GM18507 (cell line): ENCODE measurements at places on chromosomes 11 and 22.

- DNase-seq = no peak
These were observed 461.7 kb upstream of the TENM4 start for GRCh38 chr11:79902493-79902892.

GRCh38 chr11:75853971-75854370 lies 39.0 kb downstream of the UVRAG start:
- no peak for DNase-seq

DNA sequence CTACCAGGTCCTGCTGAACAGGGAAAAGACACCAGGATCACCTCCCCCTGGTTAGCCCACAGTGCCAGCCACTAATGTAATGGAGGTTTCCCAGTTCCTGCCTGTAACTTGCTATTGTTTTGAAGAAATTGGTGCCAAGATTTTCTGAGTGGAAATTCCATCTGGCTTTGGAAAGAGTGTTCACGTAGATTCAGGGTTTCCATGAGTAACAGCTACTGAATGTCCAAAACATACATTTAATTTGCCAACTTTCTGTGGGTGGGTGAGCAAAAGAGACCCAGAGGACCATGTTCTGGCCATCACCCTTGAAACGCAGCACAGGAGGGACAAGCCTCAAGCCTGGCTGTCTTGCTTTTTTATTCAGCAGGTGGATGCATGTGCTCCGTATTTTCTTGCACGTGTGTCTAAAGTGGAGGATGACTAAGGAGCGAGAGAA lies 8.8 kb upstream of the DKK3 start:
- DNase-seq = no peak

GRCh38 chr11:77031599-77031998 lies 2.6 kb upstream of the B3GNT6 start:
- no peak for DNase-seq

- no peak for DNase-seq
These were observed 62.3 kb downstream of the BTG4 start for GRCh38 chr11:111449696-111450479.

- no peak for DNase-seq
These were observed 84.0 kb upstream of the SHANK2 start for GRCh38 chr11:71336176-71336995.

DNA sequence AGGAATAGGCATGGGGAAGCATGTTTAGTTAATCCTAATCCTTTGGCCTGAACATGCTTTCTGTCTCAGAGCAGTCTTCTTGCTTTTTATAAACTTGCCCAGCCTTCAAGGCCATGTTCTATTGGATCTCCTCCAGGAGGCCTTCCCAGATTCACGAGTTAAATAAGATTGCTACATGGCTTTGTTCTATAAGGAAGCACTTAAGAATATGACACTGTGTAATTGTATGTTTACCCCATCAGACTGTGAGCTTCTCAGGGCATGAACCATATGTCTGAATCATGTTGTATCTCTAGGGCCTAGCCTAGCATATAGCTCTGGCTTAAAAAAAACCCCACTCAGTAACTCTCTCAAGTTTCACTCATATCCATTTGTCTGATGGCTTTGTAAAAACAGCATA lies 26.4 kb upstream of the UCP3 start:
- DNase-seq = no peak

DNA sequence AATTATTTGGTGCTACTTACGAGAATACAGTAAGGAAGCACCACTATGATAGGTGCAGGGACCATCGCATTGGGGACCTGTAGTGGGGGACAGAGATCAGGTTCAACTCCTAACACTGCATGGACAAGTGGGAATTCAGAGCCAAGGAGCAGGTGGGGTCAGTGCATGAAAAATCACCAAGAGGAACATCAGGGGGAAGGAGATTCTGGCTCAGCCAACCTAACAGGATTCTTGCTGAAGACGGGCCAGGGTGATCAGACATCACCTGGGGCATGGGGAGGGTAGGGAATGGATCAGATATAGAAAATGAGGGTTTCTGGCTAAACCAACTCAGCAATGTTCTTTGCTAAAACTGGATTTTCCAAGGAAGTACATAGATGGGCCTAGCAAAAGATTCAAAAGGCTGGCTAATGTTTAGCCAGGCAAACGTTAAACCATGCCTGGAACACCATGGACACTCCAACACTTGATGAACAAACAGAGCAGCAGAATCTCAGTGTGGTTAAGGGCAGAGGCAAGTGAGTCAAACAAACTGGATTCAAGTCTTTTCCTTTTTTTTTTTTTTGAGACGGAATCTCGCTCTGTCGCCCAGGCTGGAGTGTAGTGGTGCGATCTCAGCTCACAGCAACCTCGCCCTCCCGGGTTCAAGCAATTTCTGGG lies 70.0 kb downstream of the MICAL3 start:
- no peak for DNase-seq

DNA sequence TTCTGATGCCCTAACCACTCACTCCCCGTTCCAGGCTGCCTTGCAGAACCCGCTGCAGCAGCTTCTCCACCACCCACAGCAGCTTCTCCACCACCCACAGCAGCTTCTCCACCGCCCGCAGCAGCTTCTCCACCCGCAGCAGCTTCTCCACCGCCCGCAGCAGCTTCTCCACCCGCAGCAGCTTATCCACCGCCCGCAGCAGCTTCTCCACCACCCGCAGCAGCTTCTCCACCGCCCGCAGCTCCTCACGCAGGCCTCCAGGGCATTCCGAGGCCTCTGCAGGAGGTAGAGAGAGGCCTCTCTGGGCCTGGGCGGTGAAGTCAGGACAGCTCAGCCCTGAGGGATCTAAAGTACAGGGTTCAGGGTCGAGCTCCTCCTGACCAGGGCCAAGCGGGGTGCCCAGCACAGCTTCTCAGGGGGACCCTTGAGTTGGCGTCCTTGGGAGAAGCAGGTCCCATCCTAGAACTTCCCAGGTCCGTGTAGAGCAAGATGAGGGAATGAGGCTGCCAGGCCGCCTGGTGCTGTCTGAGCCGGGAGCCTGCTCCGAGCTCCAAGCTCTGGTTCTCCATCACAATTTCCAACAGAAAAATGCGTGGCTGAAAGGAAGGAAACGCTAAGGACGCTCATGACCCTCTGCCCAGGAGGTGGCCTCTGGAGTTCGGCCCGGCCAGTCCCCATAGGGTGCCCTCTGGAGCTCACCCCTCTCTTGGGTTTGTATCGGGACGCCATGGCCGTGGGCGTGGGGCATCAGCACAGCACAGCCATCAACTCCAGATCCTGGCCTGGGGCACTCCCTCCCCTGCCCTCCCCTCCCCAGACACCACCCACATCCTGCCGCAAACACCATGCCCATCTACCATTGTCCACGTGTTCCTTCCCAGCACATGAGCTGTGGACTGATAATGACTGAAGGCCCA lies 528.6 kb downstream of the BRD1 start:
- DNase-seq = no peak

GRCh38 chr11:64919627-64920026 lies 2.6 kb upstream of the ATG2A start:
- no peak for DNase-seq

DNA sequence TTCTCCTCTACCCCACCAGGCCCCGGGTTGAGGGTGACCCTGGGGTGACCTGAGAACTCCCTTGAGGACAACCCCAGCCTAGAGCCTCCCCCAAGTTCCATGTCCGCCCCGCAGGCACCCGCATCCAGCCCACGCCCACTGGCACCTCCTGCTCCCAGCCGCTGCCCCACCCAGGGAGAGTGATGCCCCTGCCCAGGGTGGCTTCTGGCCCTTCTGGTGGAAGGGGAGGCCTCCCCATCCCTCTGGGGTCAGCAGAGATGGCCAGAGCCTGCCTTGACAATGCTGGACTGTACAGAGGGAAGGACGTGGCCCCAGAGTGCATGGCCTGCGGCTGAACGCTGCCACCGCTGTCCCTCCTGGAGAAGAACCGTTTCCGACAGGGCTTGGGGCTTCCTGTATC lies 1.1 kb upstream of the TH start:
- DNase-seq = no peak

- no peak for DNase-seq
These were observed 523.5 kb downstream of the TBC1D22A start for GRCh38 chr22:47285981-47286380.

DNA sequence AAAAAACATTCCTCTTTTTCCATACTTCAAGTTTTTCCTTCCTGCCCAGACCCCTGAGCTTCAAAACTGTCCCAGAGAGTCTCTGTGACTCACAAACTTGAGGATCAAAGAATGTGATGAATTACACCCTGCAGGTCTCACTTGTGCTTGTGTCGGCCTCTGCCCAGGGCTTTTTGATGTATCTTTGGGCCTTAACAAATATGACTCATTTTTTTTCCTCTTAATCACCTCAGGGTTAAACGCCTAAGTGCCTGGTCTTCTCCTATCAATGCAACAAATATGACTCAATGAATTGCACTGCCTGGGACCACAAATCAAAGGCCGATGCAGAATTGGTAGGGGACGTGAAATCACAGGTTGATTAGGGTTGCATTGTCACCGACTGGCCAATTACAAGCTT lies 267.7 kb downstream of the LARGE1 start:
- no peak for DNase-seq

- no peak for DNase-seq
These were observed 269.6 kb downstream of the MN1 start for GRCh38 chr22:27531782-27532530.

- no peak for DNase-seq
These were observed 2.4 kb downstream of the DDTL start for GRCh38 chr22:23969071-23969470.

DNA sequence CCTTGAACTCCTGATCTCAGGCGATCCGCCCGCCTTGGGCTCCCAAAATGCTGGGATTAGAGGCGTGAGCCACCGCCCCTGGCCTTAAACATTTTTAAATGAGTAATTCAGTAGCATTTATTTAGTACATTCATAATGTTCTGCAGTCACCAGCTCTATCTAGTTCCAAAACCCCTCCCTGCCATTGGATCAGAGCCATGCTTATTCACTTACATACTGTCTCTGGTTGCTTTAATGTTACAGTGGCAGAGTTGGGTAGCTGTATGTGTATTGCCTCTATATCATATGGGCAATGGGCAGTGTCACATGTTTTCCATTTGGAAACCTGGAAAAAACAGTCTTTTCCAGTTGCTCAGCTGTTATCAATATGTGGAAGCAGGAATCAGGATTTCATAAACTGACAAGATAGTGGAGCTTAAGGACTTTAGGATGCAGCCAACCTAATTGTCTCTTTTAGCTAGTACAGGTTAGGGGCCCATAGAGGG lies 10.5 kb downstream of the COA4 start:
- no peak for DNase-seq

GRCh38 chr11:10455637-10456487 lies 798 bp downstream of the AMPD3 start:
- DNase-seq = no peak

DNA sequence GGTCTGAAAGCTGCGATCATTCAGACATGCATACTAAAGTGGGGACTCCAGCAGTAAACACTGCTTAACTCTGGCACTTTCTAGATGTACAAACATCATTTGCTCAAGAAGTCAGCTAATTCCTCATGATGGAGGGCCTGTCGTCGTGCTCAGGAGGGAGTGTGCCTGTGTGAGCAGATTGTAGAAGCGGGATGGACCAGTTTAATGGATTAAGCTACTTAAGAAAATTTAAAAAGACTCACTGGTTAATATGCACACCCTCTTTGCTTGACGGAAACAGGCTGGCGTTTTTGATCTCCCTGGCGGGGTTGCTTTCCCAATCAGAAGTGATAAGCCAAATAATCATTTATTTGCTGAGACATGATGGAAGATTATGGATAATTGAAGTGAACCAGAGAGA lies 79.0 kb downstream of the LDLRAD3 start:
- no peak for DNase-seq

GRCh38 chr11:96567176-96567575 lies 177.4 kb downstream of the JRKL start:
- DNase-seq = no peak

- DNase-seq = no peak
These were observed 77.7 kb upstream of the SC5D start for GRCh38 chr11:121214861-121215260.

- no peak for DNase-seq
These were observed 15.0 kb upstream of the TRIM44 start for GRCh38 chr11:35647421-35648093.

- no peak for DNase-seq
These were observed 196.9 kb downstream of the ADAMTS15 start for GRCh38 chr11:130645164-130645842.

GRCh38 chr11:36098087-36098486 lies 154.2 kb downstream of the LDLRAD3 start:
- DNase-seq = no peak

GRCh38 chr22:37559901-37560607 lies at the start of gene CDC42EP1:
TSS of gene CDC42EP1 (plus strand) at chr22:37560480. CDS start at chr22:37566350, 5,870 bp downstream.
- no peak for DNase-seq

- DNase-seq = no peak
These were observed 148.3 kb upstream of the RASSF10 start for GRCh38 chr11:12860827-12861226.

GRCh38 chr11:35142481-35143075 lies 3.6 kb downstream of the CD44 start:
- no peak for DNase-seq

- no peak for DNase-seq
These were observed 607 bp upstream of the ROBO4 start for GRCh38 chr11:124898263-124898680.

DNA sequence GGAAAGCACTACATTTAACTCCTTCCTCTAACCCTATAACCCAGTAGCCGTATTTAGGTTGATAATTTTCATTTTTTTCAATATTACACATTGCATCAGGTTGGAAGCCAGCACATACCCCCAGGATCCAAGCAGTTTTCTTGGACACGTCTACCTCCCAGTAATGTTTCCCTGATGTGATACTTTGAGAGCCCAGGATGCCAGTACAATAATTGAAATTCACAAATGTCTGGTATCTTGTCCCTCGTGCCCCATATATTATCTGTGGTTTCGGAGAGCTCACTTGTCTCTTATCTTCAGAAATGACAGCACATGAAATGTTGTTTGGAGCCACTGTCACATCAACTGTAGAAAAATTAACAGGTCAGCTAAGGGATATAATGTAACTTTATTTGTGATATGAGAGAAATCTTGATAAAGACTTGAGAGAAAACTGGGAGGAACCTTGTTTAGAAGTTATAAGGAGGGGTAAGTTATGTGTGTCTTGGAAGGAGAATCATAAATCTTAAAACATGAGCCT lies 19.8 kb downstream of the TRIM5 start:
- no peak for DNase-seq

GRCh38 chr11:69309631-69310280 lies 15.8 kb downstream of the MYEOV start:
- DNase-seq = no peak

DNA sequence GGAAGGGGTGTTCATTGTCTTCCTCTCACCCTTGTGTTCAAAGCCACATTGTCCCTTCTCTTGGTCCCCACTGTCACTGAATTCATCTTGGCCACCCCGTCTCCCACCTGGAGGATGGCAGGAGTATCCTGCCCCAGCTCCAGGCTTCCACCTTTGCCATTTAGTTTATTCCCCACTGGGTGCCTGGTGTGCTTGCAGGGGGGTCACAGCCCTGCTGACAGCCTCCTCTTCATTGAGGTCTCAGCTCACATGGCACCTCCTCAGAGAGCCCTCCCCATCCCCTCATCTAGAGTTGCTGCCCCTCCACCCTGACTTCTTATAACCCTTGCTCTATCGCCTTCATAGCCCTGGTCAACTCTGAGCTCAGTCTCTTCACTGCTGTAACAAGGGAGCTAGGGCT lies 36.6 kb downstream of the KIAA1671 start:
- no peak for DNase-seq

- DNase-seq = no peak
These were observed 2.5 kb upstream of the CD81 start for GRCh38 chr11:2374456-2375201.

GRCh38 chr11:65503949-65504673 lies 5.3 kb downstream of the MALAT1 start:
- DNase-seq = no peak

GRCh38 chr11:70174547-70175235 lies 28.4 kb upstream of the FADD start:
- DNase-seq = no peak
